Activated T-helper 9 cell treated with anti-CD3 and anti-CD28 coated beads, Interleukin-2, amount 50 U/mL, for 16 hours (primary cell): ENCODE measurements at places on chromosomes 3 and 15.

DNA sequence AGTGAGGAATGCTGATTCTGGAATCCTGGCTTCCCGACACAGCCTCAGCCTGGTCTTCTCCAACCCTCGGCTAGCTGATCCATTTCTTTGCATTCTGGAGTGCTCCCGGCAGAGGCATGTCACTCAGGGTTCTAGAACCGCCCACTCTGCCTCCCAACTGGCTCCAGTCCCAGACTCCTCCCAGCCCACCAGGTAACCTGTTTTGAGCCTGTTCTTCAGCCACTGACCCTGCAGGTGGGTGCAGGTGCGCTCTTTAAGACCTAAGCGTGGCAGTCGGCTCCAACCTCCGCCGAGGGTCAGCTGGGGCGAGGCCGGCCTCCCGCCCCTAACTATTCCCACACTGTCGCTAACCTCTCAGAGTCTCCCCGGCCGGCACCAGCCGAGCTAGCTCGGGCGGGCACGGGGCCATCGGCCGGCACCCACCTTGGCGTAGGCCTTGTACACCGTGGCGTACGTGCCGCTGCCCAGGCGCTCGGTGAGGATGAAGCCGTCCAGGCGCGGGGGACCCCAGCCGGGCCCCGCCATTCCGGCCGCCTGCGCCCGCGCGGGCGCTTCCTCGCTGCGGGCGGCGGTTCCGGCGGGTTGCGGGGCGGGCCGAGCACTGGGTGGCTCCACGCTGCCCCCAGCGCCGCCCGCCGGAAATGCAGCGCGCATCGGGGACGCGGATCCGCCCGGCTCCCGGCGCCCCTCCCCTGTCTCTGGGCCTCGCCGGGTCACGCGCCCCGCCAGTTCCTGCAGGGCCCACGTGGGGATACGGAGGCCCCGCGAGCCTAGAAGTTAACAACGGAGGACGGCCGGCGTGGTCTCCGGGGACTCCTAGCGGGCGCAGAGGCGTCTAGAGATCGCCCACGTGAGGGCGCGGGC is at the start of gene ULK3:
TSS of gene ULK3 (minus strand) at position 576 of the 864 bp plus-strand sequence. CDS start at position 525, 51 bp downstream.
- DNase-seq = peak; percentile 92

DNA sequence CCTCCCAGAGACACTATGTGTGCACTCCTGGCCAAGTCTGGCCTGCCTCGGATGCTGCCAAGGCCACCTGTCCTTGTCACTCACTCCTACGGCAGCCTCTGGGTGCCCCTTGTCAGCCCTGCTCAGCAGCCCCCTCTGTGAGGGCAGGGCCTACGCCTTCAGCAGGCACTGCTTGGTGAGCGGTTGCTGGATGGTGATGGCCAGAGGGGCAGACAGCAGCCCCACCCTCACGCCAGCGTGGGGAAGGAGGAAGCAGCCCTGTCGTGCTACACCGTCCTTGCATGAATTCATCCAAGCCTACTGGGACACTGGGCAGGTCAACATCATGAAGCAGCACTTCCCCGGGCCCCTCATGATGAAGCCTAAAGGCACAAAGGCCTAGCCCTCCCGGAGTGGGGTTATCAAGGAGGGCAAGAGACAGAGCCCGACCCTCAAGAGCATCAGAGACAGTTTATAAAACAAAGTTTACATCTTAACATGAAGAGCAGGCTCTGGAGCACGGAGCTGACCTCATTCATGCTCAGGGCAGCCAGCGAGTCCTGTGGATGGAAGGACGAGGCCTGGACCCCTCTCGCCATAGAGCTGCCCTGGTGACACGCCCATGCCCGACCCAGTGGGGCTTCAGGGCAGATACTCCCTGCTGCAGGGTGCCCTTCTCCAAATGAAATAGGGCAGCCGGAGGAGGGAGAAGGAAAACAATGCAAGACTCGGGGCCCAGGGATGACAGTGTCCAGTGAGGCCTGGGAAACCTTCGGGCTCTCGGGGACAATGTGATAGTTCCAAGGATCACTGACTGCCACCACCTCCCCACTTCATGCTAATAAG is 25.3 kb downstream of the CHDH start:
- no peak for DNase-seq

DNA sequence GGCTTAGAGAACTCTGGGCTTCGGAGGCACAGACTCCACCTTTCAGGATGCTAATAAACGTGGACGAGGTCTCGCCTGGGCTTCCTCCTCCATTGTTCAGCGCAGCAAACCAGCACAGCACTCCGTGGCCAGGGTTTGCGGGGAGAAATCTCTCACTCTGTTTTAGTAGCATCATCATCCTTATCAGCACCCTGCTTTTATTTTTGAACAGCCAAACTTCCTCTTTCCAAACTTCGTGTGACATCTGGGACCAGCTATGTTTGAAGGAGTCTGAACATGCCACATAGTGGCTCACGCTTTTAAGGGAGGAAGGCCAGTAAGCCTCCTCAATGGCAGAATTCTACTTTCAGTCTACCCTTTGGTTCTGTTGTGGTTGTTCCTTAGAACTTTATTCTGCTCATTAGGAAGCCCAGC is 149.0 kb downstream of the PGPEP1L start:
- no peak for DNase-seq

GRCh38 chr15:63255489-63255990 is 21.9 kb upstream of the APH1B start:
- DNase-seq = no peak

GRCh38 chr3:138829886-138830510 is 4.7 kb downstream of the PIK3CB start:
- no peak for DNase-seq
